ENCODE measurements at places on chromosomes 3 and 15.
A peak's percentile ranks its signal among the peaks of the same experiment; 100 is the strongest.

- no peak for DNase-seq
These were observed 8.2 kb downstream of the C3orf22 start for GRCh38 chr3:126550488-126551051.

GRCh38 chr15:100751585-100751984, 128.0 kb upstream of the ALDH1A3 start:
- DNase-seq: no peak

- no peak for DNase-seq
These were observed 13.8 kb upstream of the ADPGK start for GRCh38 chr15:72797338-72797689.

GRCh38 chr15:92899601-92899947, 550 bp upstream of the CHD2 start:
- no peak for DNase-seq

- DNase-seq: peak; percentile 4
These were observed 183.9 kb downstream of the TPRG1 start for GRCh38 chr3:189355481-189356201.

DNA sequence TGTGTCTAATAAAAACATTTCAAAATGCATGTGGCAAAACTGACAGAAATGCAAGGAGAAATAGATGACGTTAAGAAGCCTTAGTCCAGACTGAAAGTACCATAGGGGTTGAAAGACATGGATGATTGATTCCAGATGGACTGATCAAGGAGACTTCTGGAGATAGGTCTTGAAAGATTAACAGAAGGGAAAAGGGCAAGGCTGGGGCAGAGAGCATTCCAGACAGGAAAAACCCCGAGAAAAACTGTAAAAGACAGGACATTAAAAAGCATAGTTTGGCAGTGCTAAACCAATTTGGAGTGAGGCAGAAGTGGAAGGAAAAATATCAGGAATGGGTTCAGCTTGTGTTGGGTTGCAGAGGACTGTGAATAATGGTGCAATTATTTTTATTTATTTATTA, 375.2 kb upstream of the SGO1 start:
- DNase-seq: no peak

- DNase-seq: no peak
These were observed 110.8 kb downstream of the VGLL4 start for GRCh38 chr3:11532931-11533391.

DNA sequence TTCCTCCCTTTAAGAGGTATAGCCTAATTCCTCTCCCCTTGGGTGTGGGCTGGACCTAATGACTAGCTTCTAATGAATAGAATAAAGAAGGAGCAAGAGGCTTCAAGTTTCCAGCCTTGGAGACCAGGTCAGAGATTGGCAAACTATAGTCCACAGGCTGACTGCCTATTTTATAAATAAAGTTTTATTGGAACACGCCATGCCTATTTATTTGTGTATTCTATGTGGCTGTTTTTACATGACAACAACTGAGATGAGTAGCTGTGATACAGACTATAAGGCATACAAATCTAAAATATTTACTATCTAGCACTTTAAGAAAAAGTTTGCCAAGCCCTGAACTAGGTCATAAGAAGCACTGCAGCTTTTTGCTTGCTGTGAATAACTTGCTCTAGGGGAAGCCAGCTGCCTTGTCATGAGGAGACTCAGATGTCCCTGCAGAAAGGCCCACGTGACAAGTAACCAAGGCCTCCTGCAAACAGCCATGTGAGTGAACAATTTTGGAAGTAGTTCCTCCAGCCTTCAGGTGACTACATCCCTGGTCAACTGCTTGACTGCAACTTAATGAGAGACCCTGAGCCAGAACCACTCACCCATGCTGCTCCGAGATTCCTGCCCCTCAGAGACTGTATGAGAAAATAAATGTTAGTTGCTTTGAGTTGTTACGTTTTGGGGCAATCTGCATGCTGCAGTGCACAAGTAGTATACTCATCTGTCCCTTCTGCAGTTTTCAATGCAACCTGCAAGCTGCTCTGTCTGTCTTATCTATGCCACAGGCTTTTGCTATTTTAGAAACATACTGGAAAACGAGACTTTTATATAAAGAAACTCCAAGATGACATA, 21.1 kb upstream of the MAP3K13 start:
- no peak for DNase-seq

- DNase-seq: no peak
These were observed 1065.2 kb downstream of the ZPLD1 start for GRCh38 chr3:103499967-103500366.

- no peak for DNase-seq
These were observed 204.2 kb upstream of the TBC1D5 start for GRCh38 chr3:17946619-17947018.

- DNase-seq: no peak
These were observed 120.9 kb downstream of the CACNA2D3 start for GRCh38 chr3:54243056-54243931.

DNA sequence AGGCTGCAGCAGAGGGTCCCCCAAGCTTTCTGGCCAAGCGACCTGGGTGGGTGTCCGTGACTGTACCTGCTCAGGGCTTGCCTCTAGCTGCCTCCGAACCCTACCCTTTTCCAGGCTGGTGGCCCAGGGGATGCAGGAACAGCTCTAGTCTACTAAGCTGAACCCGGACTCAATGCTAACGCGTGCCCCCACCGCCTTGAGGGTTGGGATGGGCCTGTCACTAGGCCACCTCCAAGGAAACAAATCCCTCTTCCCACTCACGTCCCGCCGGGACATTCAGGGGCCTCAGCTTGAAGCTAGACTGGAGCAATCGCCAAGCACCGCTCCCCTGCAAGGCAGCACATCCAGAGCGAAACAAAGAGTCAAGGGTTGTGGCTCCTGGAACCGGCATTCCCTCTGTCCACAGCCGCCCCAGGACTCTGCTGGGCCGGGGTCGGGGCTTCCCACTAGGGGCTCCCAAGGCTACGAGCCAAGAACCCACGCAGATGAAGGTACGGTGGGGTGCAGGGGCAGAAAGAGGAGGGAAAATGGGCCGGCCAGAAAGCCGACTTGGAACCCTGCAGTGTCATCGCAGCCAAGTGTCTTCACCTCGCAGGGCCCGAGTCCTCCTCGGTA, 2.9 kb downstream of the FBXL22 start:
- no peak for DNase-seq

DNA sequence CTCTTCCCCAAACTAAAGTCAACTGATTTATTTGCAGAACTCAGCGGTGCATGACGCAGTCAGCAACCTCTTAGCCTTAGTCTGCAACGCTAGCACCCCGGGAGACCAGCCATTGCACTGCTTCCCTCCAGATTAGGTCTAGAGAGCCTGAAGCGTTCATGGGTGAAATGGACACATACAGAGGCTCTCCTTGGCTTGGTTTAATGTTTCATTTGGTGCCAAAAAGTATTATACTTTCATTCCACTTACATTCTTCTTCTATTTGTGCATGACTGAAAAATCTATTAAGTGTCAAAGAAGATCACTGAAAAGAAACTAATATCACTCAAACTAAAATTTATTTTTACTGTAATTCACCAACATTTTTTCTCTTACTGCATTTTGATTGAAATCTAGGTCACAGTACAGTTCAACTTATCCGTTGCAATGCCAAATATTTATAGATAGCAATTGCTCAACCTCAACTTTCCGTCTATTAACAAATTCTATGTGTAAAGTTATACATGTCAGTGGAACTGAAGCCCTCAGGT, 116.2 kb downstream of the ROBO1 start:
- DNase-seq: no peak

GRCh38 chr3:151379083-151379734, 5.3 kb downstream of the P2RY12 start:
- DNase-seq: no peak

DNA sequence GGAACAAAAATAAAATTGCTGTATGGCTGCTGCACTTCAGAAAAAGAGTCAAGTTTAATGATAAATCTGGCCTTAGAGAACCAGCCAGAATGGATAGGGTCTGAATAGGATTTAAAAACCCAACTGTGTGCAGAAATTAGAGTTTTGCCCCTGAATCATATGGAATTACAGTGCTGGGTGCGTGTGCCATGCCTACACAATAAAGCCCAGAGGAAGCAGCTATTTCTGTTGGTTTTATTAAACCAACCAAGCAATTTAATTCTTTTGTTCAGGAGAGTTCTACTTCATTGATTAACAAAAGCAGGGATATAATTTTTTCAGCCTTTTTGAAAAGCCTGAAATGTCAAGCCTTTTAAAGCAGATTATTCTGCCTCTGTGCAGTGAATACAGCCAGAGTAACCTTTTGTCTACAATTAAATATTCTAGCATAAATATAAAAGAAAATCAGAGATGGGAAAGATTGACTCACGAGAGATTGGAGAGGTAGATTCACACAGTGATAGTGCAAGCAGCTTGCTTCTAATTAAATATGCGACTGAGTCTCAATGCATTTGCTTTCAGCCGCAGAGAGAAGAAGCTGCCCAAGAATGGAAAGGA, 66.7 kb upstream of the DNAJC19 start:
- DNase-seq: no peak

GRCh38 chr3:14393440-14394106, 8.8 kb upstream of the SLC6A6 start:
- no peak for DNase-seq

DNA sequence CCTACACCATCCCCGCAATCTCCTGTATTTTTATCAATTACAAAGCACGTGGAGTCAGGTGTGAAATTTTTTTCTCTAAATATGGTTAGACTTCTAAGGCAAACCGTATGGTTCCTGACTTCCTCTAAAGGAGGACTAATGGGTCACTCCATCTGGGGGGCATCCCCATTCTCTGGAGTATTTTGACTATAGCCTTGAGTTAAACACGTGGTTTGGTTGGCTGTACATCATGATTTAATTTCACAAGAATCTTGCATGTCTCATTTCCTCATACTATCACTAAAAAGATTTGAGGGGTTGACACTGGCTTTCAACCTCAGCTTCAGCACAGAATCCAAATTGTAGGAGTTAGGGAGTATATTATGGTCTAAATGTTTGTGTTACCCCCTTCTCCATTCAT, 25.3 kb upstream of the ZNF770 start:
- no peak for DNase-seq

DNA sequence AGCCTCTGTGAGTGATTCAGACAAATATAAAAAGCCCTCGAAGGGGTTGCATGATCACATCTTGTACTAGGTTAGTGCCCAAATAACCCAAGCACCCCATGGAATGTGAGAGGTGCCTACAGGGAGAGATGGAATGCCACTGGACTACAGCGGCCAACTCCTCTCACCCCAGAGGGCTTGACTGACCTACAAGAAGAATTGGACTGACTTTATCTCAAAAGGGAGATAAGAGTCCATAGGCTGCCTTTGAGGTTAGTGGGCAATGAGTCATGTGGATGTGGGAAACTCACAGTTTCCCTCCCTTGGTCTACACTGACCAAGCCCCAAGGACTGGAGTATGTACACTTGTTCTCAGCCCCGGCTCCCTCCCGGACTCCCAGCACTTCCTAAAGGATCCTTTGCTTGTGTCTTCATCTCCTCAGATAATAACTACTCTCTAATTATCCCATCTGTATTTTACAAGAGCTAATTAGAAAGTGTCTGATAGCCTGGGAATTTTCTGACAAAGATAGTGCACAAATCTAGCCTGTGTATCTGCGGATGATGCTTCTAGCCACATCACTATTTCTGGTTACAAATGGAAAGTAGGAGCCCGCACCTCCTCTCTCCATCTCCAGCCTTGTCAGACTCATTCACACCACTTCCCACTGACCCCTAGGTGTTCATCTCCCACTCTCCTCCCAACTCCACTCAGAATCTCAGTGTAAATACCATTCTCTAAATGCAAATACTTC, 547.8 kb upstream of the TBL1XR1 start:
- DNase-seq: no peak

DNA sequence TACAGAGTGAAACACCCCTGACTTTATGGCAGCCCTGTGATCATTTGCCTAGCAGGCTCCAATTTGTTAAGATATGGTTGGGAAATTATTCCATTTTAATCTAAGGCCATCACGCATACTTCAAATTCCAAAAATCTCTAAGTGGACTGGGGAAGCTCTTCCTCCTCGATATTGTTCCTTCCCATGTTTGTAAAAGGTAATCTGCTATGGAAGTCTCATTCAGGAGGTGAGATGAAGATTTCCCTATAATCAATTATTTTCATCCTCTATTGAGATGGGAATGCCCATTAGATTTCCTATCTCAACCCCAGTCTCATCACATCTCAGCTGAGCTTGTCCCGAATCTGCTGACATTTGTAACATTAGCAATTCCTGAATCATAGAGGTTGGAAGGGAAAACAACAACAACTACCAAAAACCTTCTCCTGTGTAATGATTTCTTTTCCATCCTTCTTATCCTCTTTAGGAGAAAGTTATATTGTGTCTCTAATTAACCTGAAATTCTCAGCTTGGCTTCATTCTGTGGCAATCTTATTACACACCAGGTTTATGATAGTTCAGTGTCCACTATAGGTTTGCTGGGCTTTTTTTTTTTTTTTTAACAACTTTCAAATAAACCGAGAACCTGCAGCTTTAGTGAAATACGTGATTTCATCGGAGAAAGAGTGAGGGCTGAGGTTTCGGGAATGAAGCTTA, 2.2 kb upstream of the NR2F2 start:
- no peak for DNase-seq

- no peak for DNase-seq
These were observed 171.9 kb downstream of the CACNA2D3 start for GRCh38 chr3:54294214-54294613.

DNA sequence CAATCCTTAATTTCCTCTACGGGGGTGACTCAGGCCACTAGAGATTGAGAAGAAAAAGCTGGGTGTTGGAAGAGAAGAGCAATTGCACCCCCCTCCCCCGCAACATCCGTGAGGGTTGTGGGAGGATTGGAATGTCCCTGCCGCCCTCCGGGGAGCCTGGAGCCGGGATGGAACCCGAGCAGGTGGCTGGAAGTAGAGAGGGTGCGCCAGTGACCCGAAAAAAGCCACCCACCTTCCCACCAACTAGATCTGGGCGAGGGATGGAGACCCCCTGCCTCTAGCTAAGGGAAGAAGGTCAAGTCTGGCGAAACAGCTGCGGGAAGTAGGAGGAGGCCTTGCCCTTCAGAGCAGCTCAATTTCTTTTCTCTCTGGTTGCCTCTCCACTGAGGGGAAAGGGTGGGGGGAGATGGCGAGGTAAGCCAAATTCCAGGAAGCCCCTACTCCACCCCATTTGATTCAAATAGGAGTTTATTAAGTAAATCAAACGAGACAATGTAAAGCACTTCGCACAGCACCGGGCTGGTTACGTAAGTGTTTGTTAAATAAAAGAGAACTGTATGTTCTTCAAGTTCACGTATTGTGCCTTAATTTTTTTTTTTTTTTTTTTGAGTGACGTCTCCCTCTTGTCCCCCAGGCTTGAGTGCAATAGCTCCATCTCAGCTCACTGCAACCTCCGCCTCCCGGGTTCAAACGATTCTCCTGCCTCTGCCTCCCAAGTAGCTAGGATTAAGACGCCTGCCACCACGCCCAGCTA, 1.1 kb upstream of the WWTR1 start:
- no peak for DNase-seq

Measured in stimulated activated CD8-positive, alpha-beta memory T cell treated with anti-CD3 and anti-CD28 coated beads, Interleukin-15, amount 100 ng/mL, for 1 hour (primary cell).